Stimulated activated CD4-positive, alpha-beta T cell treated with anti-CD3 and anti-CD28 coated beads, Interleukin-2, amount 100 ng/mL, for 24 hours (primary cell): ENCODE measurements at places on chromosomes 6 and 20.

GRCh38 chr20:19609642-19610223, 148.3 kb upstream of the RIN2 start:
- DNase-seq: no peak

DNA sequence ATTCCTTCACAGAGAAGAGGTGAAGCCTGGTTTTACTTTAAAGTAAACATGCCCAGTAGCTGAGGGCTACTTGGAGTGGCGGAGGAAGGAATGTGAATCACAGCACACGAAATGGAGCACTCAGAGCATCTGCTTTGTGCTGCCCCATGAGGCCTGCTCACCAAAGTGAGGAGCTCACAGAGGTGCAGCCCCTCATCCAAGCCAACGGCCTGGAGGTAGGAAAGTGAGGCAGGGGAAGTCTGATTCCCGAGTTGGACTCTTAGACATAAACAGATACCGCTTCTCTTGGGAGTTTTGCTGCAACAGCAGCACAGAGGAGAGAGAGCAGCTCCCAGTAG, 3.6 kb downstream of the YTHDF1 start:
- DNase-seq: no peak

GRCh38 chr6:18243302-18243893, 20.9 kb downstream of the DEK start:
- DNase-seq: no peak

DNA sequence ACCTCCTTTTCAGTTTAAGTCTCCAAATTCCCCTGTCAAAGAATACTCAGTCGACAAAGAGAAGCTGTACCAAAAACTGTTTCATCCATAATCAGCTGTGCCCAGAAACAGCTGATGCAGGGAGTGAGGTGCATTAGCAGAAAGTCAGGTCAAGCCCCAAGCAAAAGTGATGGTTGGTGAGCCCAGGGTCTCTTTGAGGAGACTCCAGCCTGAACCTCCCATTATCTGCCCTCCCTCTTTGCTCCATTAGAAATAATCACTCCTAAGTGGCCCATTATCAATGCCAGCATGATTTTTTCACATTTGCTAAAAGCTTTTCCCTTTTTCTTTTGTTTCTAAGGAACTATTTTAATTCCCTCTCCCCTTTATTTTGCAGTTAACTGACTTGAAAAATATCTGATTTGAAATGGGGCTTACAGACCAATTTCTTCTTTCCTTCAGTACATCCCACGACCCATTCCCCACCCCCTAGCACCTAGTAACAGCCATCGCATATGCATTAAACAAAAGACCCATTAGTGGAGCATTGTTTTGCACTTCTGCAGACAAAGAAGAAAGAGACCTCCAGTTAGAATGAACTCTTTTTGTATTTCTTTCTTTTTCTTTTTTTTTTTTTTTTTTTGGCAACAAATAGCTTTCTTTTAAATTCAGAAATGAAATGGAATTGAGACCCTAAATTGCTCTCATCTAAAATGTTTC, 257.0 kb downstream of the GRIK2 start:
- DNase-seq: no peak

DNA sequence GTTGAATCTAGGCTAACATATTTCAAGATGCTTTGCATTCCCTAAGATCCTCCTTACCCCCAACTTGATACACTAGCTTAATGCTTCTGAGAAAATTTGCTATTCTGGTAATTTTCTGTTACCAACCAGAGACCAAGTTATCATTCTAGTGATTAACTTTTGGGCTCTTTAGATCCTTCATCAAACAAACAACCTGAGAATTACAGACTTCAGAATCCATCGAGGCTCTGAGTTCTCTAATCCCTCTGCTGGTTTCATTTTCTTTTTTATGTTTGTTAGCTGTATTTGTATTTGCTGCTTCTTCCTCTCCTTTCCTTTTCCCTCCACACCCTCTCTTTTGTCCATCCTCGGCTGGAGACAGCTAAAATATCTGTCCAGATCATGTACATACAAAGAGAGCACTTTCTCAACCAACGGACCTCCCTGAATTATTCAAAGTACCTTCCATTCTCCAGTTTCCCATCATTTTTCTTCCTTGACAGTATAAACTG, 98.7 kb upstream of the RIPOR2 start:
- no peak for DNase-seq

GRCh38 chr20:62580052-62580451, 62.3 kb upstream of the SLCO4A1 start:
- DNase-seq: no peak

GRCh38 chr6:33276581-33276863, 401 bp upstream of the B3GALT4 start:
- no peak for DNase-seq

- DNase-seq: no peak
These were observed 12.1 kb downstream of the SS18L1 start for GRCh38 chr20:62155428-62156253.

GRCh38 chr6:33670971-33671743, 40.3 kb downstream of the UQCC2 start:
- no peak for DNase-seq

GRCh38 chr6:157464653-157465535, 83.9 kb downstream of the ZDHHC14 start:
- DNase-seq: no peak

- no peak for DNase-seq
These were observed 160.0 kb downstream of the COL21A1 start for GRCh38 chr6:56087421-56087820.

- no peak for DNase-seq
These were observed 158.2 kb upstream of the SUPT3H start for GRCh38 chr6:45535933-45536332.
